IPS DF 6.9 (cell line): ENCODE measurements at places on chromosomes 6 and 20.

- H3K4me1 ChIP-seq = no peaks in the 10 kb centered on the region
- no peak overlapping the region for H3K27ac ChIP-seq
- no peak for DNase-seq
- no peak overlapping the region for H3K4me3 ChIP-seq
- H3K27me3 ChIP-seq = 0 out of 2 replicates have a peak, but pooled peaks cover 1% of the 10 kb centered on the region
Observed at GRCh38 chr6:12943549-12943948, 227.0 kb downstream of the PHACTR1 start.

DNA sequence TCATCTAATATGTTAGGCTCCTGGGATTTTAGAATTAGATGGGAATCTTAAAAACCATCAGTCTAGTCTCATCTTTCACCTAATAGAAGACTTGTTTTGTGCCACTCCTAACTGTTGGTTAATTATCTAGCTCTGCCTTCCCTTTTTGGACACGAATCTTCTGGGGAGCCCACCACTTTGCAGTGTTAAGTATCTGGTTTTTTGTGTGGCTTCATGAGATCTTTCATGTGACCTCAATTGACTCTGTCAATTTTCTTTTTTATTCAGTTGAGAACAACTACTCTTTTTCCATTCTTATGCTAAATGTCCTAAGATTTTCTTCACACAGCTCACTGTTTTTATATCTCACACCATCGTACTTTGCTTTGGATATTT lies 16.9 kb downstream of the TBPL1 start:
- H3K4me3 ChIP-seq = no peak overlapping the region
- no peak for DNase-seq
- H3K4me1 ChIP-seq = no peaks in the 10 kb centered on the region
- H3K27ac ChIP-seq = no peak overlapping the region

DNA sequence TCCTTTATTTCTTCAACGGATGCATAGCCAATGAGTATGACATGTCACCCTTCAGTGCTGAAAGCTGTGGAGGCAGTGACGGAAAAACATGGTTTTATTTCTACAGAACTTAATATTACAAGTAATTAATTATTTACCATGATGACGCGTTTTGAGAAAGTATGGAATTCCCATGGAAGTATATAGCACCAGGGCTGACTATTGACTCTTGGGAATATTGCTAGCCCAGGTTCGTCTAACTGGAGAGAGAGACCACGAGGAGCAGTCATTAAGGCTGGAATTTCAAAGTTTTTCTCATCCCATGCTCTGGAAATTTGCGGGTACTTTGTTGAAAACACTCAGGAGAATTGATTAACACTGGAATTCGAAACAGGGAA lies 155.2 kb upstream of the PRSS16 start:
- H3K27ac ChIP-seq = no peak overlapping the region
- no peaks in the 10 kb centered on the region for H3K36me3 ChIP-seq
- no peaks in the 10 kb centered on the region for H3K27me3 ChIP-seq
- H3K4me1 ChIP-seq = no peaks in the 10 kb centered on the region
- H3K4me3 ChIP-seq = peak overlapping the region; percentile 74; the same call in 1 of the 2 replicates
- DNase-seq = no peak

DNA sequence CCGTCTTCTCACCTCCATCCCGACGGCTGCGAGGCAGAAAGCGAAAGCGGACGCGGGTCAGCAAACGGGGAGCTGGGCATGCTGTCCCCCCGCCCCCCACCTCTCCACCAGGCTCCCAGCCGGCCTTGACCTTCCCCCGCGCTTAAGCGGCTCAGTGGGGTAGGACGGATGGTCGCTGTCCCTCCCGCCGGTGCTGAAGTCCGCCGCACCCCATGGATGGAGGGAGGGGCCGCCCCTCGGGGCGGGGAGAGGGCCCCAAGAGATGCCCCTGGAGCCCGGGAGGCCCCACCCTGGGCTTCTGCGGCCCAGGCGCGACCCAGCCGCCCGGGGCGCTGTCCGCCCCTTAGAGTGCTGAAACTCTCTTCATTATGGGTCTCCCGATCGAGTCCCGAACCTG lies at the start of gene KCNB1:
KCNB1 (minus strand) TSS at position 48 of the 397 bp plus-strand sequence. CDS start 188 bp downstream, outside the sequence.
- no peaks in the 10 kb centered on the region for H3K27me3 ChIP-seq
- no peaks in the 10 kb centered on the region; the same call in 1 of the 2 replicates for H3K36me3 ChIP-seq
- H3K4me1 ChIP-seq = peaks cover 2% of the 10 kb centered on the region; the same call in 1 of the 2 replicates

- no peak overlapping the region for H3K4me3 ChIP-seq
- no peaks in the 10 kb centered on the region for H3K36me3 ChIP-seq
- no peak for DNase-seq
- H3K27me3 ChIP-seq = no peaks in the 10 kb centered on the region
Observed at GRCh38 chr6:63502156-63502555, 70.1 kb upstream of the LOC128125822 start.

- no peaks in the 10 kb centered on the region for H3K27me3 ChIP-seq
- H3K27ac ChIP-seq = no peak overlapping the region
- no peak for DNase-seq
Observed at GRCh38 chr20:4656491-4656890, 65.2 kb upstream of the PRND start.

GRCh38 chr6:93266116-93266817 lies 153.1 kb downstream of the EPHA7 start:
- H3K4me3 ChIP-seq = no peak overlapping the region
- no peak for DNase-seq
- H3K4me1 ChIP-seq = no peaks in the 10 kb centered on the region
- no peak overlapping the region for H3K27ac ChIP-seq
- no peaks in the 10 kb centered on the region for H3K27me3 ChIP-seq

DNA sequence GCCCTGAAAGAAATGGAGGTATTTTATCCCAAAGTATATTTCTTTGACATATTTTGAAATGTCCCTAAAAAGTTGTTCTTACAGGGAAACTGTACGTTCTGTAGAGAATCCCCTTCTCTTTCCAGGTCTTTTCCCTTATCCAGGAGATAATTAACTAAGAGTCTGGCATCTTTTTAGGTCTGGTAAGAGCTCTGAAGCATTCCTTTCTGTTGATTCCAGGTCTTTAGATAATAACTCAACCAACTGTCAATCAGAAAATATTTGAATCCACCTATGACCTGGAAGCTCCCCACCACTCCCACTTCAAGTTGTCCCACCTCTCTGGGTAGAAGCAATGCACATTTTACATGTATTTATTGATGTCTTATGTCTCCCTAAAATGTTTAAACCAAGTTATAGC lies 26.0 kb upstream of the CENPW start:
- H3K4me1 ChIP-seq = no peaks in the 10 kb centered on the region
- no peak overlapping the region for H3K27ac ChIP-seq
- no peaks in the 10 kb centered on the region for H3K27me3 ChIP-seq
- H3K36me3 ChIP-seq = no peaks in the 10 kb centered on the region
- DNase-seq = no peak
- H3K4me3 ChIP-seq = no peak overlapping the region

GRCh38 chr6:50851049-50851845 lies 32.6 kb downstream of the TFAP2B start:
- H3K27me3 ChIP-seq = peaks cover 62% of the 10 kb centered on the region
- no peak overlapping the region for H3K4me3 ChIP-seq
- H3K27ac ChIP-seq = no peak overlapping the region
- peaks cover 2% of the 10 kb centered on the region for H3K4me1 ChIP-seq
- DNase-seq = no peak

DNA sequence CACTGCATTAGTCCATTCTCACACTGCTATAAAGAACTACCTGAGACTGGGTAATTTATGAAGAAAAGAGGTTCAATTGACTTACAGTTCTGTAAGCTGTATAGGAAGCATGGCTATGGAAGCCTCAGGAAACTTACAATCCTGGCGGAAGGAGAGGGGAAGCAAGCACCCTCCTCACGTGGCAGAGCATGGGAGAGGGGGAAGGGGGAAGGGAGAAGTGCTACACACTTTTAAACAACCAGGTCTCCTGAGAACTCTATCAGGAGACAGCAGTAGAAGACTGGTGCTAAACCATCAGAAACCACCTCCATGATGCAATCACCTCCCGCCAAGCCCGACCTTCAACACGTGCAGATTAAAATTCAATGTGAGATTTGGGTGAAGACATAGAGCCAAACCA lies 494.0 kb downstream of the GRIK2 start:
- H3K4me3 ChIP-seq = no peak overlapping the region
- no peaks in the 10 kb centered on the region for H3K4me1 ChIP-seq
- H3K36me3 ChIP-seq = no peaks in the 10 kb centered on the region
- DNase-seq = no peak
- no peaks in the 10 kb centered on the region for H3K27me3 ChIP-seq
- no peak overlapping the region for H3K27ac ChIP-seq

GRCh38 chr6:35237476-35237875 lies 22.1 kb upstream of the ZNF76 start:
- DNase-seq = no peak
- no peak overlapping the region for H3K27ac ChIP-seq
- no peaks in the 10 kb centered on the region for H3K36me3 ChIP-seq
- peaks cover 4% of the 10 kb centered on the region; the same call in 1 of the 2 replicates for H3K27me3 ChIP-seq

DNA sequence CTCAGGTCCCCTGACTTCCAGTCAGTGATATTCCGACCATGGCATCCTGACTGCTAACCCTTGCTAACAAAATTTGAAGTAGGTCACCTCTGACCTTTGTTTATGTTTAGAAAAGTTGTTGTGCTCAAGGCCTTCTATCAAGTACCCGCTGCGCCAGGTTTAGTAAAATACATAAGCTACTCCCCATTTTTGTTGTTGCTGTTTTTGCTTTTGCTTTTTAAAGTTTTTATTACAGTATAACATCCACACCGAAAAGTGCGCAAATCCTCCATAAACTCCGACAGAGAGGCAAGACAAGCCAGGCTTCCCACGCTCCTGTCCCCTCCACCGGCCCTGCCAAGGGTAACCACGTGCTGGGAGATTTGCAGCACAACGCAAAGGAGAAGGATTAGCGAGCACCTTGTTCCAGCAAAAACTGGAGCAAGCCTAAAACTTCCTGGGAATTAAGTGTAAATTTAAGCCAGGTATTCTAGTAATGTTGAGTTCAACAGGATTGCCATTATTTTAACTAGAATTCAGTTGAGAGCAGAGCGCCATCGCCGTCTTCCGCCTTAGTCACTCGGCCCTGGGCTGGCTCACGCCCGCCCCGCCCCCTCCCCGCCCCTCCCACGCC lies 17.8 kb upstream of the HMGN4 start:
- peak overlapping the region; percentile 16; the same call in 1 of the 2 replicates for H3K4me3 ChIP-seq
- H3K27me3 ChIP-seq = no peaks in the 10 kb centered on the region
- no peaks in the 10 kb centered on the region; the same call in 1 of the 2 replicates for H3K4me1 ChIP-seq
- H3K36me3 ChIP-seq = no peaks in the 10 kb centered on the region
- no peak for DNase-seq
- no peak overlapping the region for H3K27ac ChIP-seq

GRCh38 chr6:41066867-41067304 lies 5.3 kb downstream of the OARD1 start:
- H3K36me3 ChIP-seq = peaks cover 2% of the 10 kb centered on the region; the same call in 1 of the 2 replicates
- H3K4me1 ChIP-seq = no peaks in the 10 kb centered on the region
- no peak overlapping the region for H3K4me3 ChIP-seq
- H3K27me3 ChIP-seq = no peaks in the 10 kb centered on the region
- H3K27ac ChIP-seq = no peak overlapping the region

GRCh38 chr6:128179876-128180438 lies 279.1 kb upstream of the THEMIS start:
- no peak overlapping the region for H3K4me3 ChIP-seq
- H3K4me1 ChIP-seq = no peaks in the 10 kb centered on the region
- DNase-seq = no peak
- no peaks in the 10 kb centered on the region for H3K27me3 ChIP-seq

DNA sequence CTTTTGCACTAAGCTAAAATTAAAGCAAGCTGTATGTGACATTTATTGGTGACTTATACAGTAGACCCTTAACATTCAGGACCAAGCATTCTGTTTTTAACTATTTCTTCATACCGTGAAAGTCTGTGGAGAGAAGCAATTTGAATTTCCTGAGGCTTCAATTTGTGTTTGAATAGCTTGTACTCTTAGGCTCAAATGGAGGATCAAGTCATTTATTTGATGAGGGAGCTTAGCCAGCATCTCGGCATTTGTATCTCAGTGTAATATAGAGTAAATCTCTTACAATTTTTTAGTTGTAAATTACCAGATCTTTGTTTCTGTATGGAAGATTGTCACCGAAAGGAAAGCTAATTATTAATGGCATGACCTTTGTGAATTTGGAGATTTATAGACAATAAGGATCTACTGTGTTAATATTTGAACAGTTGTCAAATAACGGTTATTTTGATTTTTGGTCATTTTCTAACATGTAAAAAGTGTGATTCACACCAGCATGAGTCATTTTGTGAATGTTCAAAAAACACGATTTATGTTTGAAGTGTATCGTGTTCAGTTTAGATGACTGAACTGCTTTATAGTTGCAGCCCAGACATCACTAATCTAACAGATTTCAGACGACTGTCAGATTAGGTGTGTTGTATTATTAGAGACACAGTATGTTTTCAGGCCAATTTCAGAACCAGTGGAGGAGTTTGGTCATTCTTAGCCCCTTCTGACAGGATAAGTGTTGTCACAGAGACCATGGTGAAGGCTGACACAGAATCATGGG lies 332.9 kb downstream of the CDKAL1 start:
- no peaks in the 10 kb centered on the region for H3K27me3 ChIP-seq
- no peak for DNase-seq

GRCh38 chr20:58362206-58362516 lies 26.9 kb upstream of the VAPB start:
- H3K36me3 ChIP-seq = no peaks in the 10 kb centered on the region; the same call in 1 of the 2 replicates
- no peak overlapping the region for H3K4me3 ChIP-seq
- no peaks in the 10 kb centered on the region for H3K4me1 ChIP-seq
- H3K27ac ChIP-seq = no peak overlapping the region
- H3K27me3 ChIP-seq = no peaks in the 10 kb centered on the region

- no peak overlapping the region for H3K4me3 ChIP-seq
- no peak for DNase-seq
- no peaks in the 10 kb centered on the region for H3K4me1 ChIP-seq
- no peaks in the 10 kb centered on the region for H3K27me3 ChIP-seq
- no peak overlapping the region for H3K27ac ChIP-seq
- peaks cover 2% of the 10 kb centered on the region; the same call in 1 of the 2 replicates for H3K36me3 ChIP-seq
Observed at GRCh38 chr6:42367353-42368011, 84.2 kb downstream of the TRERF1 start.

DNA sequence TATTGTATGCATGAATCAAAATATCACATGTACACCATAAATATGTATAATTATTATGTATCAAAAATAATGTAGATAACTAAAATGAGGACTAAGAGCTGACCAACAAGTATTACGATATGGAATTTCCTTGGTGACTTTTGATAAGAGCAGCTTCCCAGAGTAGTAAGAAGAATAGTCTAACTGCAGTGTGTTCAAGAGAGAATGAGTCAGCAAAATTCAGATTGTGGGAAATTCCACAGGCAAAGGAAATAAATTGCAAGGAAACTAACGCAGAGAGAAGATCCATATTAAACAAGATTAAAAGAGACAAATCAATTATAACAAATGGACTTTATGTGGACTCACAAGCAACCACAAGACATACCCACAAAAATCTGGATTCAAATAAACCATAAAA lies 26.4 kb downstream of the FRK start:
- H3K27ac ChIP-seq = no peak overlapping the region
- no peaks in the 10 kb centered on the region for H3K4me1 ChIP-seq
- no peak for DNase-seq
- no peaks in the 10 kb centered on the region for H3K36me3 ChIP-seq
- H3K4me3 ChIP-seq = no peak overlapping the region
